ENCODE measurements at places on chromosomes 4 and X.

GRCh38 chr4:173370130-173370476 lies 651 bp upstream of the SAP30 start:
- peak; percentile 19 for DNase-seq

GRCh38 chr4:17169699-17170098 lies 271.3 kb upstream of the LDB2 start:
- DNase-seq, result no peak

DNA sequence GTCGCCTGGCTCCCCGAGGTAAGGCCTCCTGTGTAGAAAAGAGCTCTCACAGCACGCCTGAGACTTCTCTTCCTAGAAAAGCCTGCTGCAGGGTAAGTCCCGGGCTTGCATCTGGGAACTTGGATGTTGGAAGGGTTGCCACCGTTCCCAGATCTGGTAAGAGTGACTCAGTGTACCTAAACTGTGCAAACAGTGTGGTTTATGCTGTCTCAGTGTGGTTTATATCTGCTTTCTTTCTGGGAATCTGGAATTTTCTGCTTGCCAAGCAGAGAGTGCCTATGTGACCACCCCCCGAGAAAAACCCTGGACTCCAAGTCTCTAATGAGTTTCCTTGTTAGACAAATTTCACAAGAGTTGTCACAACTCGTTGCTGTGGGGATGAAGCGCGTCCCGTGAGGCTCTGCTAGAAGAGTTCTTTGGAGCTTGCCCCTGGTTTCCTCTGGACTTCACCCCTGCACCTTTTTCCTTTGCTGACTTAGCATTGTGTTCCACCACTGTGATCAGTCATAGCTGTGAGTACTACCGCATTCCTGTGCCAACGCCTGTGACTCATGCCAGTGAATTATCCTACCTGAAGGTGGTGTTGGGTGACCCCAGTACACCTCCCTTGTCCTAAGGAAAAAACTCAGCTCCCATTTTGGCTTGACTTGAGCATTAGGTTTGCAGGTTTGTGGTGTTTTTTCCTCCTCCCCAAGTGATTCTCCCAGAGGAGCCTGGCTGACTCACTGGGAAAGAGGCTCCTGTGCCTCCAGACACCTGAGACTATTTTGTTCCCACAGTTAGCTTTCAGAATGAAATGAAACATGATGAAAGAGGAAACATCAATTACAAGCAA lies 14.5 kb downstream of the SLC2A9 start:
- no peak for DNase-seq

DNA sequence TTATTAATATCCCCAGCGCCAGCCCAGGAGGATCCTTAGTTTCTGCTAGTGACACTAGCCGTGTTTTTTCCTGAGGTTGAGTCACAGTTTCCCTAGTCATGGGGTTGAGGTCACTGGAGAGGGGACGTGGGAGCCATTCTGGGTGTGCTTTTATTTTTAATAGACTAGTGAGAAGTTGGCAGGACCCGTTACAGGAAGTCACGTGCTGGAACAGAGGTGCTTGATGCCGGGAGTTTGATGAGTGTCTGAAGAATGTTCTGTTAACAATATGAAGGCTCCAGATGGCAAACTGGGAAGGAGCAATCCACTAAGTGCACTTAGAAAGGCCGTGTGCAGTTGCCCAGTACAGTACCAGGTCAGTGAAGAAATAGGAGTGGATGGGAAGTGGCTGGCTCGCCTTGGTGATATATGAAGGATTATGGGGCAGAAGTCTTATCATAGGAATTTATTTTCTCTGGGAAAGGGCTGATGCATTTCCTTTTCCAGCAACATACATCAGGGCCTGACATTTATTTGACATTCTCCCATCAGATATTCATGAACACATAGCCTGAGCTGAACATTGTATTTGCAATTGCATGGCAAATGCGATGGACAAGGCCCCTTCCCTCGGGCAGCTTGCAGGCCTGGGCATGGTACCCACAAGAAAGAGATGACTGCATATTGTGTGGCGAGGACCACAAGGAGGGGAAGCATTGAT lies 291.8 kb downstream of the FBXW7 start:
- DNase-seq, result no peak

DNA sequence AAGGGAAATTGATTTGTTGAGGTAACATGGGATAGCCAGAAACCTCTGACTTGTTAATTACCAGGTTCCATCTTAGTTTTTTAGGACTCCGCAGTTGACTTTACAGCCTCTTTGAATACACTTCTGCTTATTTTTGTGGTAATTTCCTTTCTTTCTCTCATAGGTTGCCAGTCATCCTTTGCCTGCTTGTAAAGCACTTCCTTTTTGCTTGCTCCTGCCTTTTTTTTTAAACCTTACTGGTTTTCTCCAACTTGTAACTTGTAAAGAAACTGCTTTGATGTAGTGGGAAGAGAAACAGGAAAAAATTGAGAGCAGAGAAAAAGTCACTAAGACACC lies 2.6 kb downstream of the PGK1 start:
- DNase-seq, result no peak

DNA sequence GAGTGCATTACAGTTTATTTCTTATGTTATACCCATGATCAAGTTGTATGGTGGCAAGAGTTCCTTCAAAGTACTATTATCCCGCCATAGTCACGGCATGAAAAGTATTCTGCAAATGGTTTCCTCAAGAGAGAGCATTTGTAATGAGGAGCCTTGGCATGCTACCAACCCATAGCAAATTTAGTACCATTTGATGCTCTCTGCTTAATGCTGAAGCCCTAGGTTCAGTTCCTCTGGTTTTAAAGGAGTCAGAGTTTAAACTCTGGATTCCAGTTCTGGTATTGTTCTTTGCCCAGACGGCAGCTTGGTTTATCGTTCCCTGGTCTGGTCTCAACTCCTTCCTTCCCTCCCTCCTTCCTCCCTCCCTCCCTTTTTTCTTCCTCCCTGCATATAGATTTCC lies 371.3 kb downstream of the BMPR1B start:
- DNase-seq, result no peak

DNA sequence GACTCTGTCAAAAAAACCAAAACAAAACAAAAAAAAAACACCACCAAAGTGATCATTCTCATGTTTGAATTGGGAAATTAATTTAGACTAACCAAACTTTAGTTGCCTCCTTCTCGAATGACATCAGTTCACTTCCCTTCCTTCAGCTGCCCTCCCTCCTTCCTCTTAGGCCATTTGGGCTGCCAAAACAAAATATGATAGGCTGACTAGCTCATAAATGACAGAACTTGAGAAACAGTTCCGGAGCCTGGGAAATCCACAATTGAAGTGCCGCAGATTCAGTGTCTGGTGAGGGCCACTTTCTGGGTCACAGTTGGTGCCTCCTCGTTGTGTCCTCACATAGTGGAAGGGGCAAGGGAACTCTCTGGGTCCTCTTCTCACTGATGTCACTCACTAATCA lies 16.1 kb upstream of the WAS start:
- no peak for DNase-seq

DNA sequence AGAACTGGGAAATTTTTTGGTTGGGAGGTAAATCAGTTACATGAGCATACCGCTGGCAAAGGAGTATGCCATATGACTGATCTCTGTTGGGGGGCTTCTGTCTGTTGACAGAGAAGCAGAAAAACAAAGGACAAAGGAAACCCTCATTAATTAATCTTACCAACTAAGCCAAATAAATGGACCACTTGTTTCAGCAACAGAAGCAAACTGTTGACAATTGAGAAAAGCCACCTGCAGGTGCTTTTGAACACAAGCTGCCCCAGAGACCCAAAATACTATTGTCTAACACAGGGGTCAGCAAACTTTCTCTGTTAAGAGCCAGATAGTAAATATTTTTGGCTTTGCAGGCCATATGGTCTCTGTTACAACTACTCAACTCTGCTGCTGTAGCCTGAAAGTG lies 7.0 kb upstream of the FRYL start:
- no peak for DNase-seq

GRCh38 chrX:148728901-148729300 lies 228.5 kb downstream of the AFF2 start:
- no peak for DNase-seq

DNA sequence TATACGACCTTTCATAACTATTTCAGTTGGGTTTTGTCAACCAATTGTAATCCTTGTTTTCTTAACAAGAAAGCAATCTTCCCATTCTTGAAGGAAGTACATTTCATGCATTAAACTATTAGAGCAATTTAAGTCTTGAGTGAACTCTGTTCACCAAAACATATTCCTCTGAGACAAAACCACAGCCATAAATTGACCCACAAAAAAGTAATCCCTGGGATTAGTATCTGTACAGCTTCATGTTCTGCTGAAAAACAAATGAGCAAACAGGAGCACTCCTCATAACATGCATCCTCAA lies 207.0 kb upstream of the PDE5A start:
- no peak for DNase-seq

DNA sequence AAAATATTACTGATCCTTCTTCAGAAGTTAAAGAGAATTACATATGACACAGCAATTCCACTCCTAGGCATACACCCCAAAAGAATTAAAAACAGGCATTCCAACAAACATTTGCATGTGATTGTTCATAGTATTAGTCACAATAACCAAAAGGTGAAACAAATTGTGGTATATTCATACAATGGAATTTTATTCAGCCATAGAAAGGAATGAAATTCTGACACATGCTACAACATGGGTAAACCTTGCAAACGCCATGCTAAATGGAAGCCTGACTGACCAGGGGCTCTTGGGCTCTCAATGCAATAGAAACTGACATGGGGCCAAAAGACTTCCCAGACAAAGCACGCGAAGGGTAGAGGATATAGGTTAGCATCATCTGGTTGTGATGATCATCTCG lies 62.1 kb upstream of the S100G start:
- no peak for DNase-seq

- no peak for DNase-seq
These were observed 402.7 kb upstream of the INTU start for GRCh38 chr4:127229855-127230608.
